Common myeloid progenitor, CD34-positive (primary cell): ENCODE measurements at places on chromosomes 6 and 20.

GRCh38 chr6:28914941-28915340, 8.8 kb downstream of the TRIM27 start:
- no peak for DNase-seq

- no peak for DNase-seq
Measured at GRCh38 chr6:149445095-149445466, 39.7 kb downstream of the ZC3H12D start.

- no peak for DNase-seq
Measured at GRCh38 chr6:120320481-120321162, 971.1 kb upstream of the MAN1A1 start.

- no peak for DNase-seq
Measured at GRCh38 chr6:125923366-125923877, 33.1 kb upstream of the HINT3 start.

DNA sequence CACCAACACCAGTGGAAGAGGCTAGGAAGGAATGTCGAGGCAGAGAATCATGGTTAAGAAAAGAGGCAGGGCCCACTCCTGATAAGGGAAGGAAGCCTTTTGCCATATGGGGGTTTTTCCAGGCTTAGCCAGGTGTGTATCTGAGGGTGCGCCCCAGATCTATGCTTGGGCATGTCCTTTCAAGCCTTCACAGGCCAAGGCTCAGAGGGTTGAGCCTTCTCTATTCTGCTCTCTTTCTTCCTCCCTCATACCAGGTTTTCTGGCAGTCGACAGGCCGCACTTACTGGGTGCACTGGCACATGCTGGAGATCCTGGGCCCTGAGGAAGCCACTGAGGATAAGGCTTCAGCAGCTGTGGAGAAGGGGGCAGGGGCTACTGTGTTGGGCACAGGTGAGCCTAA, 4.7 kb downstream of the CUL9 start:
- no peak for DNase-seq
